ENCODE measurements at places on chromosomes 7 and 10.

DNA sequence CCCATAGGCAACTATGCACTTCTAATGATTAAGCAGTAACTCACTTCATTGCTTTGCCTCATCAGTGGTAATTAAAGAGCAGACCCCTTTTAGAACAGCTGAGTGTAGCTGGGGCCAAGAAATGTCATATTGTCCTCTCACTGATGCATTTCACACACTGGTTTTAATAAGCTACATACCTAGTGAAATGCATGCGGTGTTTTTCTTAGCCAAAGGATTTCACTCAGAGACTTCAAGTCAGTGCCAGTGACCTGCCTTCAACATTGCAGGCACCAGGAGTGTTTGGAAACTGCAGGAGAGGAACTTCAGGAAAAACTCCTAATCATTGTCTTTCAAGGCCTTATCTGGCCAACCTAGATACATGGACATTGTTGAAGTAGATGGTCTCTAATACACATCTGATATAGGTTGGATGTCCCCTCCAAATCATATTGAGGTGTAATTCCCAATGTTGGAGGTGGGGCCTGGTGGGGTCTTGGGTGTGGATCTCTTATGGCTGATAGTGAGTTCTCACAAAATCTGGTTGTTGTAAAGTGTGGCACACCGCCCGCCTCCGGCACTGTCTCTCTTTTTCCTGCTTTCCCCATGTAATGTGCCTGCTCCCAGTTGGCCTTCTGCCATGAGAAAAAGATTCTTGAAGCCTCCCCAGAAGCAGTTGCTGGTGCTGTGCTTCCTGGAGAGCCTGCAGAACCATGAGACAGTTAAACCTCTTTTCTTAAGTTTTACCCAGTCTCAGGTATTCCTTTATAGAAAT, 252.7 kb upstream of the PLXDC2 start:
- no peak for DNase-seq

GRCh38 chr7:16728811-16729210, 24.7 kb upstream of the TSPAN13 start:
- DNase-seq = peak; percentile 43

DNA sequence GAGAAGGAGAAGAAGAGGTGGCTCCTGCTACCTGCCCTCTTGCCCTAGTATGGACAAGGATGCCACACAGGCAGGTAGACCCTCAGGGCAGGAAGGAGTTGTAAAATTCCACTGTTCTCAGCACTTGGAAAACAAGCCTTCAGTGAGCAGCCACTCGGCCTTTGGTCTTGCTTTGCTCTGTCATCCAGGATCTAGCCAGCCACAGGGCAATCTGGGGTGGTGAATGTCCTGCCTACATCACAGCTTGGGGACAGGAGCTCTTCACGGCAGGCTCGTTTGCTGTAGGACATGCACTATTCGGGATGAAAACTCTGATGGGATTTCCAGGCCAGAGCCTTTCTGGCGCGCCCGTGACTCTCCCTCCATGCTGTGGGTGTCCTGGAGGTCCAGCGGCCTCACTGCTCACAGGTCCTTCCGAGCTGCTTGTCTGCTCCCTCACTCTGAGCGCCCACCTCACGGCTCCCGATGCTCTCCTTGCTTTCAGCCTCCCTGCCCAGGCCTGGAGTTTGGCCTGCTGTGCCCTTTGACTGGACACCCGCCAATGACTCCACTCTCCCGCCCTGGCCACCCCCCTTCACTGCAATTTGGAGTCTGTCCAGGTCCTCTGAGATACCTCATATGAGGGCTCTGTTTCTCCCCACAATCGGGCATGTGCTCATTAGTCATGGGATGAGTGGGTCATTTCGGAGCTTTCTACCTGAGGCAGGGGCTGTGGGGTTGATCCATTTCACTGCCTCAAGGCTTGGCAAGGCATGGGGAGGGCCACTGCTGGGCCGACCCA, 227.2 kb upstream of the GRB10 start:
- DNase-seq = peak; percentile 60

DNA sequence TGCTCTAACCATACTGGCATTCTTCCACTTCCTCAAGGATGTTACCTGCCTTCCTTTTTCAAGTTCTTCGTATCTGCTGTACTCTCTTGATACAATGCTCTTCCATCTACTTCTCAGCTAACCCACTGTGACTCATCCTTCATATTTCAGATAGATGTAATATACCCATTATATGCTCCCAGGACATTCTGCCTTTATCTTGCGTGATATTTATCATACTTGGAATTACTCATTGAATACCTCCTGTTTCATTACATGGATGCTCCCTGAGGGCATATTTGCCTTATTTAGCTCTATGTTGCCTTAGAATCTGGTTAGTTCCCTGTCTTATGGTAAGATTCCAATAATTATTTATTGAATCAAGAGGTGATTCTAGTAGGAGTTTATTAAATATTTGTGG, 706.4 kb downstream of the SORCS3 start:
- peak; percentile 14 for DNase-seq

- no peak for DNase-seq
Observed at GRCh38 chr10:88333248-88333630, 249.9 kb downstream of the RNLS start.

- no peak for DNase-seq
Observed at GRCh38 chr7:116575853-116576252, 51.0 kb downstream of the CAV1 start.

DNA sequence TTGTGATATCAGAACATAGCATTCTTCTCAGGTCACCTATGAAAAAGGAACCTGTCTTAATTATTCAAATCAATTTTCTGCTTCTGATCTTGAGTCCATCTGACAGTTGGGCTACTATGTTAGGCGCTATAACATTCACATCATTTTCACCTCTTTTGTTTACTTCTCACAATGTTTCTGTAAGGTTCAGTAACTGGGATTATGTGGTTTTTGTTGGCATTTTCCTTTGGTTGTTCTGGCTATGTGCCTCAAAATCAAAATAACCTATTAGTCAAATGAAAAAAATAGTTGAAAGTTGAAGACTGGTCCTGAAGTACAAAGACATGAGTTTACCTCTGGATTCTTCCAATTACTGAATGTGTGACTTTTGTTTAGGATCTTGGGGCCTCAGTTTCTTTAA, 221.3 kb upstream of the SMIM30 start:
- no peak for DNase-seq
